Stimulated activated CD4-positive, alpha-beta T cell treated with anti-CD3 and anti-CD28 coated beads, Interleukin-15, amount 100 ng/mL, for 1 hour (primary cell): ENCODE measurements at places on chromosomes 2 and 18.

DNA sequence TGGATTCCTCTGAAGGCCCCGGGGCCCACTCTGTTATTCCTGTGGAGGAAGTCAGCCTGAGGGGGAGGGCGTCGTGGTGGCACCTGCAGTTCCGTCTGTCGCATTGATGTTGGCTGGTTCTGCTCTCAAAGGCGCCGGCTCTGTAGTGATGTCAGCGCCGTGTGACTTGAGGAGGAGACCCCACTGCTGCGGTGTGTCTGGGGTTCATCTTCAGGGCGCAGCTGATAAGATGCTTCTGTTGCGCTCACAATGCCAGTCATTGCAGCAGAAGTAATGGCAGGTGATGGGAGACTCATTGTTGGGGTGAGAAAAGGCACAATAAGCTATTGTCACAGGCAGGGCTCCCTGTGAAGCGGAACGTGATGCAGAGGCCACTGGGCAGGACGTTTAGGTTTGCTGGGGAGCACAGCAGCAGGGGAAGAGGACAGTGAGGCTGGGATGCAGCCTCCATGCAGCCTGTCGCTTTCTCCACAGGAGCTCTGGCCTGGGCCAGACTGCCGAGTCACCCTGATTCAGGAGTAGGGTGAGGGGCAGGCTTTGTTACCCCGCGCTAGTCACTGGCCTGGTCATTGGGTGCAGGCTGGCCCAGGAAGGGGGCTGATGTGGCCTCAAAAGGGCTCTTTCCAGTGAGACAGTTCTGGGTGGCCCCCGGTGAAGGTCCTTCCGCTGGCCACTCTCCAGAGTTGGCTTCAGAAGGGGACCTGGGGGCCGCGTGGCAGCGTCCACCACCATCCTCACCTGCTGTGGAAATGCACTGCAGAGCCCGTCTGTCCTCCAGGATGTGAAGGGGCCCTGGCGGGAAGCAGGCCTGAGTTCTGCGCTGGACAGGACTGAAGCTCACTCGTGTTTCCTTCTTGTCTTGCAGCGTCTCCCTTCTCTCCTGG, 42.9 kb downstream of the SH3BP4 start:
- no peak for DNase-seq

GRCh38 chr2:10289891-10290290, 12.8 kb upstream of the HPCAL1 start:
- no peak for DNase-seq

- no peak for DNase-seq
Observed at GRCh38 chr18:12119358-12119757, 25.7 kb downstream of the ANKRD62 start.

- no peak for DNase-seq
Observed at GRCh38 chr2:85185431-85185940, 52.3 kb downstream of the TCF7L1 start.

- no peak for DNase-seq
Observed at GRCh38 chr18:38709122-38709521, 1143.5 kb upstream of the CELF4 start.

DNA sequence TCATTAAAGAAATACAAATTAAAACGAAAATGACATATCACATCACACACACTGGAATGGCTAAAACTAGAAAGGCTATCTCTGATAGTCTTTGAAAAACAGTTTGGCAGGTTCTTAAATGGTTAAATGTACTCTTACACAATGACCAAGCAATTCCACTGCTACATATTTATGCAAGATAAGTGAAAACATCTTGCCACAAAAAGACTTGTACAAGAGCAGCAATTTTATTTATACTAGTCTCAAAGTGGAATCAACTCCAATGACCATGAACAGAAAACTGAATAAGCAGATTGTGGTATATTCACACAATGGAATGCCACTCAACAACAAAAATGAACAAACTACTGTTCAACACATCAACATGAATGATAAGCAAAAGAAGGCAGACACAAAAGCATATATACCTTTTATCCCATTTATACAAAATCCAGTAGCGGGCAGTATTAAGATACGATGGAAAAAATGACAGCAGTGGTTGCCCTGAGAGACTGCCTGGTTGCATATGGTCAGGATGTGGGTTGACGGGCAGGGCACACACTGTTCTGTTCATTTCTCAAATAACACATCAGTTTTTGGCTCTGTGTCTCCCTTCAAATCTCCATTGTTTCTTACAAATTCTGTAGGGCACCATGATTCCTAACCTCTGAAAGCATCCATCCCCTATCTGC, 25.4 kb downstream of the SP100 start:
- no peak for DNase-seq

GRCh38 chr2:39696838-39697237, 31.1 kb downstream of the TMEM178A start:
- DNase-seq, result no peak

DNA sequence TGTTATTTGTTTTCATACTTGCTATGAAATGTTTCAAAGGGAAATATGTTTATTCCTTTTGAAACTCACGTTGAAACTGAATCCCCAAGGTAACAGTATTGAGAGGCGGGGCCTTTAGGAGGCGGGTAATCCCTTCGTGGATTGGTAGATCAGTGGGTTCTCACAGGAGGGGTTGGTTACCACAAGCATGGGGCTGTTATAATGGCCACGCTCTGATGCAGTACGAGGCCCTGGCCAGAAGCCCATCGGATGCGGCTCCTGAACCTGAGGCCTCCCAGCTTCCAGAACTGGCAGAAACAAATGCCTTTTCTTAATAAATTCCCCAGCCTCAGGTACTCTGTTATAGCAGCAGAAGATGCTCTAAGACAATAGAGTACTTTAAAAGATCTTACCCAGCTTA, 135.7 kb downstream of the ASB1 start:
- DNase-seq, result no peak

- DNase-seq, result no peak
Observed at GRCh38 chr2:47675196-47675825, 107.6 kb upstream of the MSH6 start.

GRCh38 chr18:62702259-62702658, 13.1 kb upstream of the PHLPP1 start:
- no peak for DNase-seq

GRCh38 chr2:133774654-133775015, 206.4 kb upstream of the NCKAP5 start:
- DNase-seq, result no peak

- DNase-seq, result no peak
Observed at GRCh38 chr2:48991415-48992131, 162.7 kb downstream of the FSHR start.

- DNase-seq, result no peak
Observed at GRCh38 chr2:230642966-230643365, 69.7 kb upstream of the CAB39 start.

DNA sequence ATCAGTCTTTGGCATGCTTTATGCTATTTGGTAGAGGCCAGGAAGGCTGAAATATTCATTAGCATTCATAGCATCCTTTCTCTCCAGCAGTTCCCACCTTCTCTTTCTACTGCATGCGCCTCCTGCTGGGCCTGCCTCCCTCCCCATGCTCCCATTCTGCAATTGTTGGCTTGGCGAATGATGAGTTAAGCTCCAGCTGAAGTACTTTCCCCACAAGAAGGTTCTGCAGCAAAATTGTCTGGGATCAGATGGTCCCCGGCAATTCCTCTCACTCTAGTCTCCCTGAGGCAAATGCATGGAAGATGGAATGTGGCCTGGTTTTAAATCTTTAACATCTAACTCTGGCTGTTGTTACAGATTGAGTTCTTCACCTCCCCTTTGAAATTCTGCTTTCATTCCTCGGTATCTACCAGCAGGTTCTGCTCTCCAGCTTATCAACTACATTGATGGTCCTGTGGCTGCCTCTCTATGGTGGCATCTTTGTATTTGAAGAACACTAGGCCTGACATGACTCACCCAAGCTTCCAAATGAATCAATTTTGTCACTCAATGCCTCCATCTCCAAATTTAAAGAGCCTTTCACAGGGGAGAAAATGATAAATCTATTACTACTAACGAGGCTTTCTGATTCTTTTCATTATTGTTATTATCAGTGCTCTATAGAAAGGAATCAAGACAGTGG, 55.9 kb downstream of the KCTD18 start:
- DNase-seq, result no peak

GRCh38 chr2:114543236-114543766, 100.9 kb downstream of the DPP10 start:
- no peak for DNase-seq

- no peak for DNase-seq
Observed at GRCh38 chr2:70746094-70746974, 21.7 kb downstream of the ADD2 start.

DNA sequence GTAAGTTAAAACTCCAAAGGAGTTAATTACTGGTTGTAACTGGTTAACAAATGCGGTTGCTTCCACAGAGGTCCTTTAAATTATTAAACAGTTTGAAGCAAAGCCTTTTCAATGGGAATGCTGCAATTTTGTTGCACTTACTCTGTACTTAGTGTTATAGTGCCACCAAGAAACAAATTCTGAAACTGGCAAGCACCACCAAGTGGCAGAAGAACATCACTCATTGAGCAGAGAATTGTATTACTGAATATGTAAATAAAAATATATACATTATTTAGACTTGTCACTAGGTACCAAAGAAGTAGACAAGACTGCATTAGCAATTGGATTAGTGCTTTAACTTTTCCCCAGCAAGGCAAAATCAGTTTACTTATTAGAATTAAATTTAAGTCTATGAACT, 2.6 kb upstream of the TMEFF2 start:
- no peak for DNase-seq

- DNase-seq, result no peak
Observed at GRCh38 chr2:29242621-29243375, 127.6 kb downstream of the CLIP4 start.

GRCh38 chr2:240864475-240864874, 4.1 kb upstream of the AGXT start:
- no peak for DNase-seq

DNA sequence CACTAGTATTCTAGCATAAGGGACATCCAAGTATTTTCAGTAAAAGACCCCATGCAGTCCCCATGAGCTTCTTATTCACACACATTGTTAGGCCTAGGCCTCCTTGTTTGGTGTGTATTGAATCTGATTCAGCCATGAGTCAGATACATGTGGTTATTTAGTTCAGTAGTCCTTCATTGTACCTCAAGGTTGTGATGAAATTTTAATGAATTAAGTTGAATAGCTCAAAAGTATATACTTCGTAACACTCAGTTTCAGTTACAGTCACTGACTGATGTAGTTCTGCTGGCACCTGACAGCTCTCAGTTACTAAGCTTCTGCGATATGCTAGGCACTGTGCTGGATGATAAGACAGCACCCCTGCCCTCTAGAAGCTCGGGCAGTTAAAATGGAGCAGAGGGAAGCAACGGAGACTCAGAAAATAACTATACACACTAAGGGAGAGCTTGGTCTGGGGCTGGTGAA, 86.4 kb downstream of the XRCC5 start:
- DNase-seq, result no peak

- DNase-seq, result no peak
Observed at GRCh38 chr2:178702361-178702760, 104.9 kb downstream of the TTN start.

DNA sequence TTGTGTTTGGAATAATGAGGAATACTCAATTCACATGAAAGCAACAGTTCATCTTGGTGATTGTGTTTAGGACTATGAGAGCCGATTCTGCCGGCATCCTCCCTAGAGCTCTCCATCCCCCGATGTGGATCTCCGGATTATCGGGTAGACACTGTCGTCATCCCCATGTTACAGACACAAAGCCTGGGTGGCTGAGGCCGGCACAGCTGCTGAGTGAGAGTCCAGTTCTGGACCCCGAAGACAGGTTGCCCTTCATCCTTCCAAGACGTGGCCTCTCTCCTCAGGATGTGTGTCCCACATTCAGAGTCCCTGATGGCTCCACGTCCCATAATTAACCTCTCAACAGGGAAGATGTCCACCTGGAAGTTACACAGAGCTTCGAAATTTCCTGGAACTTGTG, 129.3 kb downstream of the HDAC4 start:
- DNase-seq, result no peak

DNA sequence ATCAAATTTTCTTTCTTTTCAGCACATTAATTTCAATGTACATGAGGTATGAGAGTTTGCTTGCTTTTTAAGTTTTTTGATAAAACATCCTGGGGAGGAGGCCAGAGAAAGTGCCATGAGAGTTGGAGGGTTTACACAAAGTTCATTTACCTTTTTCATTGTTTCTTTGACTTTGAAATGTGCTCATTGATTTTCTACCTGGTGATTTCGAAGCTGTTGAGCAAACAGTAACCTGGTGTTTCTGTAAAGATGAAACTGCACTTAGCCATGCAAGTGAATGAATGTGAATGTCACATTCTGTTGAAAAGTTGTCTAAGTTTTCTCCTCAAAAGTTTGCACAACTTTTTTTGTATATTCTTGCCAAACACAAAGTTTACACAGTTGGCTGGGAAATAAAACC, 797.0 kb downstream of the METTL4 start:
- no peak for DNase-seq

GRCh38 chr18:7202169-7202568, 28.7 kb upstream of the LRRC30 start:
- DNase-seq, result no peak

DNA sequence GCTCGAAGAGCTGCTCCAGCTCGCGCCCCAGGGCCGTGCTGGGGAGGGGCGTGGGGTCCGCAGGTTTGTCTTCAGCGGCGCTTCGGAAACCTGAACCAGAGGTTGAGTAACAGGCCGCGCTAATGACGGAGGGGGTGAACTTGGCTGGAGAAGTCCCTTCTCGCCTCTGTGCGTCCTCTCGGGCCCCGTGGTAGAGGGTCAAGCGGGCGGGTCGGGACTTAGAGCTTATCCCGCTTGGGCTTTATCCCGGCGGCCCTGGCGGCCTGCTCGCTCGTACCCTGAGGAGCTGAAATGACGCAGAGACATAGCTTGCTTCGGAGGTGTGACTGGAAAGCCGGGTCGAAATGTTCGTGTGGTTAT, 479 bp downstream of the RNMT start:
- DNase-seq, result peak; percentile 18

DNA sequence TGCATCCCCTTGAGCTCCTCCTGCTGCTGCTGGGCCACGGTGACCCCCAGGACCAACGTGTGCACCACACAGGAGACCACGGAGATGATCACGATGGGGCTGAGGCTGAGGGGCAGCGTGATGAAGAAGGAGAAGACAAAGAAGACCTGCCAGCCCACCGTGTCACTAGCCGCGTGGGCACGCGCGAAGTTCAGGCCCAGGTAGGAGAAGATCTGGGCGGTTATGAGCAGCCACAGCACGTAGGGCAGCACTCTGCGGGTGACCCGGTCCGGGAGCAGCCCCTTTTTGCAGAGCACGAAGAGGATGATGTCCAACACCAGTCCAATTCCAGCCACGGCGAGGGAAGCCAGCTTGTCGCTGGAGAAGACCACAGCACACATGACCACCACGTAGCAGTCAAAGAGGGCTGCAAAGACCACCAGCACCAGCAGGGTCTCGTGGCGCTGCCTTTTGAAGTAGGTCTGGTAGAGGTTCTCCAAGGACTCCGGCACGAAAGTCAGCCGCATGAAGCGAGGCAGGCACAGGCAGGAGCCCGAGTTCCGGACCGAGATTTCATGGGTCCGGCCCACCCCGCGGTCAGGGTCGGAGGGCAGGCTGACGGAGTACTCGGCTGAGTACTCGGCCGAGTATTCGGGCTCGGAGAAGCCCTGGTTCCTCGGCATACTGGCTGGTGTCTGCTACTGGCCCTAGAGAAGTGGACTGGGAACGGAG, 1.6 kb downstream of the ADCY3 start:
- no peak for DNase-seq
